ENCODE measurements at places on chromosomes 1 and 21.

GRCh38 chr21:25904044-25904695 lies 169.4 kb downstream of the GABPA start:
- no peak for DNase-seq

GRCh38 chr21:23861911-23862504 lies 1745.3 kb downstream of the MRPL39 start:
- DNase-seq: no peak

DNA sequence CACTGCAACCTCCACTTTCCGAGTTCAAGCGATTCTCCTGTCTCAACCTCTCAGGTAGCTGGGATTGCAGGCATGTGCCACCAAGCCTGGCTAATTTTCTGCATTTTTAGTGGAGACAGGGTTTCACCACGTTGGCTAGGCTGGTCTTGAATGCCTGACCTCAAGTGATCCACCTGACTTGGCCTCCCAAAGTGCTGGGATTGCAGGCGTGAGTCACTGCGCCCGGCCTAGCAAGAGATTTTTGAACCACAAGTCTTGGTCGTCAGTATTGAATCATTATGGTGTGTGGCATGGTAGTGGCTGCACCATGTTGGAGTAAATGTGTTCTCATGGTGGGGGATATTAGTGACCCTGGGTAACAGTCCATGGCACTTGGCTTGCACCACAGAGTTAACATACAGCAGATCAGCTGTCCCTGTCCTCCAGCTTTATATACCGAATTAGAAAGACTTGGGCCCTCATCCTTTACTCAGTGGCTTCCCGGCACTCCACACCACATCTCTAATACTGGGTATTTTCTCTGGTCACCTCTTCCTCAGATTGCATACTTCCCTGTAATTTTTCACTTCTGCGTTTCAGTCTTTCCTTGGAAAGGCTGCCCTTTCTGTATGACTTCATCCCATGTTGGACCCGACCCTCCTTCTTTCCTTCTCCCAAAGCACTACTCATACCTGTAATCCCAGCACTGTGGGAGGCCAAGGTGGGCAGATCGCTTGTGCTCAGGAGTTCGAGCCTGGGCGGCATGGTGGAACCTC lies 25.1 kb downstream of the AK4 start:
- no peak for DNase-seq

DNA sequence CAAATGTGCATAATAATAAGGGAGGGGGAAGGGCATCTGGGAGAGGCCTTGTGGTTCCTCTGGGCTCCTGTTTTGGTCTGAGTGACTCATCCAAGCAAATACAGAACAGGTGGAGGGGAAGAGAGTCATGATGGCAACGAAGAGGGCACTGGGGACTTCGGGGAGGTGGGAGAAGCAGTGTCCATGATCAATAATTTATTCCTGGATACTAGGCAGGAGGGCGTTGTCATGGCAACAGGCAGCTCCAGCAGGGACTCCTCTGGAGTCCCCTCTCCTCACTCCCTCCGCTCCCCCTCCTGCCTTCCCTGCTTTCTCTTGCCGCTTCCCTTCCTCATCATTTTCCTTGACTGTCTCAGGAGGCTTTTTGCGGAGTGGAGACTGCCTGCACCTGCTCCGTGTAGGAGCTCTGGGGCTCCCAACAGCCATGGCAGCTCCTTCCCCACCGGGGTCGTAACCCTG lies 12.3 kb upstream of the NFASC start:
- DNase-seq: peak; percentile 30

DNA sequence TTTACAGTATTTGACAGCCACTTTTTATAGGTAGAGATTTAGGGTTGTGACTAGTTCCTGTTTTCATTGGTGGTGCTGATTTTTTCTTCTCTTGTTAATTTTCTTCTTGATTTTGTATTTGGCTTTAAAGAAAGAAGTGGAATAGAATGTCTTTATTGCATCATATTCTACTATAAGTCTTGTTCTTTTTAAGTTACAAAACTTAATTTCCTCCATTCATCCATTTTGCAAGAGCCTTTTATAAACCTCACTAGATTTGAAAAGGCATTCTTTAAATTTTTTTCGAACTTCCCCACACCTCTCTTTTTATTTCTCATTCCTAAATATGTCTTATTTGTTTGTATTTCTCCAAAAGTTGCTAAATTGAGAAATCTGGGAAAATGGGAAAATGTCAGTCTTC lies 1368.6 kb upstream of the ADGRL4 start:
- no peak for DNase-seq

GRCh38 chr1:55216096-55216495 lies 932 bp upstream of the USP24 start:
- DNase-seq: no peak
